EL (cell line): ENCODE measurements at places on chromosomes 1 and 21.

GRCh38 chr1:114093624-114094362, 59.9 kb downstream of the SYT6 start:
- DNase-seq = peak; percentile 14

- DNase-seq = no peak
Observed at GRCh38 chr1:79122521-79122920, 116.0 kb upstream of the ADGRL4 start.

DNA sequence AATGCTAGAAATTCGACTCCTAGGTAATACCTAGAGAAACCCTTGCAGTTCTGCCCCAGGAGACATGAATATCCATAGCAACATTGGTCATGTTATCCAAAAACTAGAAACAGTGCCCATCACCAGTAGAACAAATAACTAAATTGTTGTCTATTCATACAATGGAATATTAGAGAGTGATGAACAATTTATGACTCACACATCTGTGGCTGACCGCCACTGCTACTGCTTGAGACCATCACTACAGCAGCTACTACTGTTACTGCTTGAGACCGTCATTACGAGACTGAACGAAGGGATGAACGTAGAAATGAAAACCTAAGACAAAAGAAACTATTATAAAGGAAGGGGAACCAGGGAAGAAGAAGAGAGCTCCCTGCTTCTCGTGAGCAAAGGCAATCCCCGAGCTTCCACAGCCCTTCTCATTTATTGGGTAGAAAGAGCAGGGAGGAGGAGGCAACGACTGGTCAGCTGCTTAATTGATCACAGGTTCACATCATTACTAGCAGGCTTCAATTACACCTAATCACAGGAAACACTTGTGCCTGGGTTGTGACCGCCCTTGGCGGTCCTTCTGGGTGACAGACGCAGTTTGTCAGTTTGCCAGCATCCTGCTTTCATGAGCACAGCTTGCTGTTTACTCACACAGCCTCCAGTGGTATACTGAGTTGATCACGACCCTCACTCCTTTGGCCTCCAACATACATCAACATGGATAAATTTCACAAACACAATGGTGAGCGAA, 14.1 kb upstream of the PADI4 start:
- no peak for DNase-seq

GRCh38 chr21:32554832-32555638, 30.3 kb downstream of the TCP10L start:
- no peak for DNase-seq

DNA sequence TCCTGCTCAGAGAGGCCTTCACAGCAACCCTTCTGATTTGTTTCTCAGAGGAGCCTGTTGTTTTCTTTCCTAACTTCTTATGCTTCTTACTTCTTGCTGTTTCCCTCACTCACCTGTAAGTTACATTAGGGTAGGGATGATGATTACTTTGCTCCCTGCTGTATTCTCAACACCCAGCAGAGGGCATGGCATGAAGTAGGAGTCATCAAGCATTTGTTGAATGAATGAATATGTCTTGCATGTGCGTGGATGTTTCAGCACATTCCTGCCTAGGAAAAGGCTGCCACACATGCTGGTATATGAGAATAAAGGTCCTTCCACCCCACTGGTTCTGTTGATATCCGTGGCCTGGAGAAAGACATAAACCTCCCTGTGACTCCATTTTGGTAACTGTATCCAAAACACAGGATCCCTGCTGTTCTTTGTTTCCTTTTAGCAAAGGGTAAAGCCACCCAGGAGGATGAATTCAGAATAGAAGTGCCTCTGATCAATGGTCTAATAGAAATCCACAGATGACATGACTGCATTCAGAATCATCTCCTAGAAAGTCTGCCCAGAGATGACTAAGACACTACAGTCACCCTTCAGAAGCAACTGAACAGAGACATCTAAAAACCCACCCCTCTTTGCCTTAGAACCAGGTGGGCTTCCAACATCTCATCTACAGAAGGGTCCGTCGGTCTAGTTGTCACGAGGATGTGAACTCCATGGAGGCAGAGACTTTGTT, 168.8 kb downstream of the ZSCAN20 start:
- no peak for DNase-seq

DNA sequence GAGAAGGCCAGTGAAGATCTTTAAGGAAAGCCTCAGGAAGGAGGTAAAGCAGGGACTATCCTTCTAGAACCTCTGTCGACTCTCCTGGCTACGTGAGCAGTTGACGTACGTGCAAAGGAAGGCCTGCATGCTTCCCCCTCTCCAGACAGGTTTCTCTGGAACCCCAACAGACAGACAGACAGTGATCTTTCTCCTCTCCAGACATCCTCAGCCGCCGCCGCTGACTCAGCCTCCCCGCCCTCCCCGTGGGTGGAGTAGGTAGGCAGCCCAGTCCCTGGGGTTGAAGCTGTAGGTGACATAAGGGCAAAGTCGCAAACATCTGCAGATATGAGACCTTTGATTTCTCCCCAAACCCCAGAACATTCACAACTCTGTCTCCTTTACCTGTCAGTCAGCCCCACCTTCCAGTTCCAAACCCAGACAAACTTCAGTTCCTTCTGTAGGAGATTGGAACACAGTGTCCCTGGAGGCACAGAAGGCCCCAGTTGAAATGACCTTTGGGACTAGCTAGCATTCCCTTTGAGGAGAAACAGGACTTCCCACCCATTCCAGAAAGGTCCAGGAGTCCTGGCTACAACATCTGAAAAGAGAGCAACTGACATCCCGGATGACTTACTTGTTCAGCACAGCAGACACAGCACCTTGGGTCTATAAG, 146.0 kb upstream of the JUN start:
- no peak for DNase-seq

DNA sequence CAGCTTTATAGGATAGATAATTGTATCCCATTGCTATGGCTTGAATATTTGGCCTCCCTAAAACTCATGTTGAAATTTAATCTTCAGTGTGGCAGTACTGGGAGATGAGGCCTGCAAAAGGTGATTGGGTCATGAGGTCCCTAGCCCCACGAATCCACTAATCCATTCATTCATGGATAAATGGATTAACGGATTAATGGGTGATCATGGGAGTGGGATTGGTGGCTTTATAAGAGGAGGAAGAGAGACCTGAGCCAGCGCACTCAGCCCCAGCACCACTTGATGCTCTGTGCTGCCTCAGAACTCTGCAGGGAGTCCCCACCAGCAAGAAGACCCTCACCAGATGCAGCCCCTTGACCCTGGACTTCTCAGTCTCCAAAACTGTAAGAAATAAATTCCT, 32.0 kb downstream of the S100A6 start:
- DNase-seq = no peak

- DNase-seq = no peak
Observed at GRCh38 chr1:20413136-20413775, 72.8 kb downstream of the CAMK2N1 start.

DNA sequence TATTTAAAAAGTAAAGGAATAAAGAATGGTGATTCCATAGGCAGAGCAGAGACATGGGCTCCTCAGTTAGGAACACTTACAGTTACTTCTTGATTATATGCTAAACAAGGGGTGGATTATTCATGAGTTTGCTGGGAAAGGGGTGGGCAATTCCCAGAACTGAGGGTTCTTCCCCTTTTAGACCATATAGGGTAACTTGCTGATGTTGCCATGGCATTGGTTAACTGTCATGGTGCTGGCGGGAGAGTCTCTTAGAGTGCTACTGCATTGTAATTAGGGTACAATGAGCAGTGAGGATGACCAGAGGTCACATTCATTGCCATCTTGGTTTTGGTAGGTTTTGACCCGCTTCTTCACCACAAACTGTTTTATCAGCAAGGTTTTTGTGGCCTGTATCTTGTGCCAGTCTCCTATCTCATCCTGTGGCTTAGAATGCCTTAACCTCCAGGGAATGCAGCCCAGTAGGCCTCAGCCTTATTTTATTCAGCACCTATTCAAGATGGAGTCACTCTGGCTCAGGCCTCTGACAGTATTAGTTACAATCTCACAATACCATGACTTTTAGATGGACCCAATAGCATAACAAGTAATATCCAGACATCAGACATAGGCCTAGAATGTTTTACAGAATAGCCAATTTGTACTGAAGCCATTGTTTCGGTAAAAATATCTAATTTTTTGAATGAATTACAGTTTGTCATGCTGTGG, 106.8 kb downstream of the ZBTB18 start:
- no peak for DNase-seq

GRCh38 chr1:58746182-58746581, 37.7 kb downstream of the JUN start:
- no peak for DNase-seq

DNA sequence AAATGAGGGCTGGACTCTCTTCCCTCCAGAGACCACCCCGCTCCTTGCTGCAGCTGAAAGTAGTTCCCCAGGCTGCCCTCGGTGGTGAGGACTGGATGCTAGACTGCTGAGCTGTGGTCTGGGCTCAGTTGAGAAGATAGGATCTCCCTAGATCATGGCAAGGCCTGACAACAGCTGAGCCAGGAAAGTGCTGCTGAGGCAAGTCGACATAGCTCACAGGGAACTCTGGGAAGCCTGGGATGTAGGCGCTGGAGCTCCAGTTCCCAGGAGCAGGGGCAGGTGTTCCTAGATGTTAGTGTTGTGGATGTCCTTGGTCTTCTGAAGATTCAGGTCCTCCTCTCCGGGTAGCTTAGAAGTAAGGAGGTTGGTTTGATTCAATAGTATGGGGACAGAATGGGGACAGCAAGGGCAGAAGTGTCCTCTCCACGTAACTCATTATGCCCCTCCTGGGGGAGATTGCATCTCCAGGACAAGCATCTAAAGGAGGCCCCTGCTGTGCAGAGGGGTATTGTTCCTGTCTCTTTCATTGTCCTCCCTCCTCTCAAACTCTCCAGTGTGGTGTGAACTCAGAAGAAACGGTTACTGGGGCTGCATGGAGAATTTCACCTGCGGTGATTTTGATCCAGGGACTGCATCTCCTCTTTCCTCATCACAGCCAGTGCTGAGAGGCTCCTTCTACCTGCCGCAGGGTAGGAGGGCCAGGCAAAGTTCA, 3.7 kb downstream of the CYB561D1 start:
- no peak for DNase-seq
